ENCODE measurements at places on chromosomes 1 and 21.

GRCh38 chr21:15966231-15966630 is 236.4 kb downstream of the USP25 start:
- DNase-seq = no peak

DNA sequence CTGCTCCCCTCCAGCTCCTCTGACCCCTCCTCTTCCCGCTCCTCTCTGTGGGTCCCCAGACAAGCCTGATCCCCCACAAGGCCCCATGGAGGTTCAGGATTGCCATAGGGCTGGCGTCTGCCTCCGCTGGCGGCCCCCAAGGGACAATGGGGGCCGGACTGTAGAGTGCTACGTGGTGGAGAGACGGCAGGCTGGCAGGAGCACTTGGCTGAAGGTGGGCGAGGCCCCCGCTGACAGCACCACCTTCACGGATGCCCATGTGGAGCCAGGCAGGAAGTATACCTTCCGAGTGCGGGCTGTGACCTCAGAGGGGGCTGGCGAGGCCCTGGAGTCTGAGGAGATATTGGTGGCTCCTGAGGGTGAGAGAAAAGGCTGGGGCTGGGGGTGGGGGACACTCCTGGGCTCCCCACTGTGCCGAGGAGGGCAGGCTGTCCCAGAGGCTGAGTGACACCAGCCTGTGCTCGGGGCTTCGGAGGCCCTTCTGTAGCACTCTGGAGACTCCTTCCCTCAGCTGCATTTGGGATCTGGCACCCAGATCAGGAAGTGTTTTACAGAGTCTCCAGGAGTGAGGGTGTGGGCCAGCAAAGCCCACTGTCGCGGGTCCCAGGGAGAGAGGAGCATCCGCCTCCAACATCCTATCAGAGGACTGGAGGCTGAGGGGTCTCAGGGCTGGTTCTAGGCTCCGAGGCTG is 25.9 kb downstream of the IGFN1 start:
- DNase-seq = no peak

DNA sequence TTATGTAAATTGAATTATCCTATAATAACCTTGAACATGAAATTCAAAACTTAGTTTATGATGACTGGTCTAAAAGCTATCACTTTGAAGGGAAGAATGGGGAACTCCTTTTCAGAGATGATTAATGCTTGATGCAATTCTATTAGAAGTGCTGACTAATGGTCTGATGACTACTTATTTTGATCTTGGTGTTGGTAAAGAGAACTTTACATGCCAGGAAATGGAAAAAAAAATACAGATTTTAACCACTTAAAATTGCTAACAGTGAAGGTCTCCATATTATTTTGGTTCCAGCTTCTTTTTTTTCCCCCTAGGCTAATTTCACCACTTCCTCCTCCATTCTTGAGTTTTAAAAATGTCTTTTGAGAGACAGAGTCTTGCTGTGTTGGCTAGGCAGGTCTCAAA is 22.9 kb downstream of the S1PR1 start:
- no peak for DNase-seq

GRCh38 chr1:100036718-100037655 is 67.2 kb downstream of the SLC35A3 start:
- no peak for DNase-seq

DNA sequence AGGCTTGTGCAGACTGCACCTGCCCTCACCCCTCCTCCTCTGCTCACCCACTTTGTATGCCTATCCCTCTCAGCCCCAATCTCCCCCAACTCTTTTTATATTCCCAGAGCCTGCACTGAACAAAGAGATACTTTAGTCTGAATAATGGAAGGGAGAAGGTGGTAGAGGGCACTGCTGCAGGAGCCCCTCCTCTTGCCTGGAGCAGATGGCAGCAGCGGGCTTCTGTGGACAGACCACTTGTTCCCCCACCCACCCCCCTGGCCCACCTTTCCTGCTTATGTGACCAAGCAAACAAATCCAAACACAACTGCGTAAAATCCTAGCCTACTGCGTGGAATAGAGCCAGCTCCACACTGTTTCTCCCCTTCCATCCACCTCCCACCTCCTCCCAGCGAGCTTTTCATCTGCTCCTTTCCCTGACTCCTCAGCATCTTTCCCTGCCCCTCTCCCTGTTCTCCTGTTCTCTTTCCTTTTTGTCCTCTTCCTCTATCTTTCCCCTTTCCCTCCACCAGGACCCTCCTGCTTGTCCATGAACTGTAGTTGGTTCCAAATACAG is 27.5 kb downstream of the RGS8 start:
- no peak for DNase-seq

DNA sequence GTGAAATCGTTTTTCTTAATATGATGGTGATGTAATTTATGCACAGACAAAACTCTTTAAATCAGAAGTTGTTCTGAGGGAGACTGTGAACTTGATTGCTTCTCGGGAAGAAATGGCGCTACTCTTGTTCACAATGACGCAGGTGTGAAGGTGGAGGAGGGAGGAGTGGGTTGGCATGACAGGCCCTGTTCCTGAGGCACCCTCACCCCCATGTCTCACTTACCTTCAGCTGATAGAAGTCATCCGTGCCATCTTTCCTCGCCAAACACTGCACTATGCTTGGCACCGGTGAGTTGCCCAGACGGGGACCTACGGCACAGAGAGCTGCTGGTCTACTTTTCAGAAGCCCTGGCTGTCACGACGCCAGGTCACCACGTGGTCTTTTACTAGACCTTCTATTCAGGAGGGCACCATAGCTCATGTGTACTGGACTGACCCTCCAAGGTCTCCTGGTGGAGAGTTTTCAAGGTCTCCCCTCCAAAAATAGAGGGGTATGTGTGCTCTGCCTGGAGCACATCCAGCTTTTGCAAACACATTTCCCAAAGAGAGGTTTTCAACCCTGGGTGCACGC is 27.1 kb downstream of the STK40 start:
- no peak for DNase-seq

GRCh38 chr1:180639871-180640270 is 8.0 kb downstream of the XPR1 start:
- DNase-seq = no peak

- DNase-seq = no peak
Observed at GRCh38 chr1:18932387-18932786, 24.1 kb downstream of the IFFO2 start.

DNA sequence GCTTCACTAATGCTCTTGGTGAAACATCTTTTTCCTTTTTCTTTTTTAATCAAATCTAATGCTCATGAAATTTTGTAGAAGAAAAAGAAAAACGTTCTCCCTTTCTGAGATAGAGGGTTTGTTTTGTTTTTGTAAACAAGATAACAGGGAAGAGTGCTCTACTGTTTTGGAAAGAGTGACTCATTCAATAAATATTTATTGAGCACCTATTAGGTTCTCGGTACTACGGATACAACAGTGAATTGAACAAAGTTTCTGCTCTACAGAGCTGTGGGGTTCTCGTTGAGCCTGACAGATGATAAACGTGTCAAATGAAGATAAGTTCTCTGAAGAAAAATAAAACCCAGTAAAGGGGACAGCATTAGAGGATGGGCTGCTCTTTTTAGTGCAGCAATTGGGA is 7.0 kb downstream of the PGM1 start:
- DNase-seq = no peak

GRCh38 chr1:245863566-245864184 is 643.4 kb downstream of the SMYD3 start:
- no peak for DNase-seq

- no peak for DNase-seq
Observed at GRCh38 chr1:238370599-238370998, 479.9 kb upstream of the ZP4 start.

GRCh38 chr1:109167001-109167506 is 46.7 kb upstream of the SARS1 start:
- no peak for DNase-seq

- no peak for DNase-seq
Observed at GRCh38 chr21:44957047-44957831, 17.4 kb downstream of the SLX9 start.

- DNase-seq = no peak
Observed at GRCh38 chr1:185693654-185694053, 40.5 kb upstream of the HMCN1 start.

GRCh38 chr1:44326024-44326701 is 28.9 kb downstream of the ERI3 start:
- no peak for DNase-seq

- no peak for DNase-seq
Observed at GRCh38 chr1:164650531-164650930, 91.5 kb downstream of the PBX1 start.

DNA sequence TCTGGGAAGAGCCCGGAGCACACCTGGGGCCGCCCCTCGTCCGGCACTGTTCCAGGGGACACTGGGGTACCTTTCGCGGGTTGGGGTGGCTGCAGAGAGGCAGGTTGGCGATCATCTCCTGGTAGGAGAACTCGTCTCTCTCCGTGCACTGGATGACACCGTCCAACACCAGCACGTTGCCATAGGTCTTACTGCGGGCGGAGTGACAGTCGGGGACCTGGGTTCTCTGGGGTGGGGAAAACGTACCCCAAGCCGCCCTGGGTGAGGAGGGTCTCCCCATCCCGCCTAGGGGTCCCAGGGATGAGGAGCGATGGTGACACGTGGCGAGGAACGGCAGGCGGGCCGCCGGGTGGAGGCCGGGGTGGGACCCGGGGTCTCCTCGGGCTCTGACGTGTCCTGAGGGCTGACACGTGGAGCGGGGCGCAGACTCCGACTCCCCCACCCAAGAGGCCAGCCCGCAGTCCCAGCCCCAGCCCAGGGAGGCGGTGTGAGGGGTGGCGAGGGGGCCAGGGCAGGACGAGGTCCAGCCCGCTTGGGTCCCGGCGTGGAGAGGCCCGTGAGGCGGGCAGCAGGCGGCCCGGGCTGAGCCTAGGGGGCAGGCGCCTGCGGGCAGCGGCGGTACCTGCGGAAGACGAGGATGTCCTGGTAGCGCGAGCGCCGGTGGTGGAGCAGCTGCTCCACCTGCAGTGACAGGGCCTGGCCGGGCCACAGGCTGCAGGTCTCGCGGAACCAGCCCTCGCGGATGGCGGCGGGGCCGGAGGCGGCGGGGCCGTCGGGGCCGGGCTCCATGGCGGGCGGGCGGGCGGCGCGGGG is 457 bp downstream of the SRM start:
- DNase-seq = peak; percentile 42

DNA sequence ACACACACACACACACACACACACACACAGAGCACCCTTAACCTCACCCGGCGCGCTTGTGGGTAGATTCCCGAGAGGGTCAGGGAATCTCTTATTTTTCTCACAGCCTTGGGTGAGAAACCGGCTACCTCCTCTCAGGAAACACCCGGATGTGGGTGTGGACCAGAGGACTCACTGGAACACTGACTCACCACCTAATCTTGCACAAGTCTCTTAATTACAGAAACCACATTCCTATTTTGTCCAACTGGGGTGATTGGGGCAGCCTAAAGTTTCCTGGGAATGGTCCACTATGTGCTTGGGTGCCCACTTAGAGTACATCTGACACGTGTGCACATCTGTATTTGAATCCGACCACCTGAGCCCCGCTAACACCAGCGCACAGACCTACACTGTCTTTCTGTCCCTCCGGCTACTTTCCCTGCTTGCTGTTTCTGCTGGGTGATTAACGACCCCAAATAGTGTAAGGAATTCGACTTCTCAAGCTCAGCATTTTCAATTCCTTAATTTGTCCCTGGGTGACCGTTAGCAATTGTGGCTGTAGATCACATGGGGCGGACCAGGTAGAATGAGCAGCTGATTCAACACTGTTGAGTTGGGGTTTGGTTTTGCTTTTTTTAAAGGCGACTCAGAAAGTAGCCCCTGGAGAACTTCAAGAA is 14.0 kb upstream of the TBX15 start:
- DNase-seq = no peak

GRCh38 chr1:170533298-170533697 is 1.3 kb downstream of the GORAB start:
- no peak for DNase-seq

DNA sequence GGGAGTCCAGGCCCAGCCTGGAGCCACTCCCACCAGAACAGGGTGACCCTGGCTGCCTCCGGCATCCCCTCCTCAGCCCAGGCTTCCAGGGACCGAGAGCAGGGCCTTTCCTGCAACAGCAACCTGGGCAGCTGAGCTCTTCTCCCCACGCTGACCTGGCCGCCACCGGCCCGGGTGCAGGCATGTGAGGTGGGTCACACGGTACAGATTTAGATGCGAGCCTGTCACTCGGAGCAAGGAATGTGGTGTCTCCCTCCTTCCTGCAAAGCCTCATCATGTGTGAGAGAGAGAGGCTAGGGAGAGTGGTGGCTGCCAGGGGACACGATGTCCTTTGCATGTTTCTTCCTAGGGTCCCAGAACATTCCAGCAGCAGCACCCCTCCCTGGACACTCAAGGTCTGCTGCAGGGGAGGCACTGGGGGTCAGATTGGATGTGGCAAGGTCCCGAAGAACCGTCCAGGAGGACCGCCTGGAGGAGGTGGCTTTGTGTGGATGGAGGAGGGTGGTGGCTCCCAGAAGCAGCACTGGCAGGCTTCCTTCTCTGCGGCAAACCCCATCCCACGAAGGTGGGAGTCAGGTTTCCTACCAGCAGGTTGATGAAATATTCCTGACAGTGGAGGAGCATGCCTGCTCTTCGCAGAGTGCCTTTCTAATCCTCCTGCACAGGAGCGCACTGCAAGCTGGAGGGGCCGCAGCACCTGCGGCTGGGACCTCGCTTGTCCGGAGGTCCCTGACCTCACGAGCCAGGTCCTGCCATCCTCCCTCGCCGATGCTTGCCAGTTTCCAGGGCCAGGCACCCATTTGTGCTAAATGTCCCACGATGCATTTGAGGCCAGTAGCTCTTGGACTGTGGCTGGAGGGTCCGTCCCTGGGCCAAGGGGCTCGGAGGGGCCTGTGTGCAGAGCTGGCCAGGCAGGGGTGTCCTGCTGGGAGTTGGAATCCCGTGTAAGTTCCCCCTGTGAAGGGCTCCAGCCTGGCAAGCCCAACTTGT is 68.4 kb downstream of the PRDM16 start:
- no peak for DNase-seq

DNA sequence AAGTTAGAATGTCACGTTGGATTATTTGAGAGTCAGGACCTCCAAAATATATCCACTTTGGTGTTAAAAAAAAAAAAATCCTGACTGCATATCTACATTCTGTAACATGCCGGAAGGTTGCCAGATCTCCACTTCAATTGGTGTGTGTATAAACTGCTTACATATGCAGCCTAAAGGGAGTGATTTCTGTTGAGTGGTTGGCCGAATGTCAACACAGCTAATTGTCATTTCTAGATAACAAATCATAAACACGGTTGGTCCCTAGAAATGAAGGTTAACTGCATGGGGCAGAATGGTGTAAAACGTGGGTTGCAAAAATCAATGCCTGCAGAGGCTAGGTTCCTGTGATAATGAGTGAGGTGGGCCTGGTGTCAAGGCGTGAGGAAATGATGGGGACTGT is 15.0 kb upstream of the ROR1 start:
- DNase-seq = no peak

DNA sequence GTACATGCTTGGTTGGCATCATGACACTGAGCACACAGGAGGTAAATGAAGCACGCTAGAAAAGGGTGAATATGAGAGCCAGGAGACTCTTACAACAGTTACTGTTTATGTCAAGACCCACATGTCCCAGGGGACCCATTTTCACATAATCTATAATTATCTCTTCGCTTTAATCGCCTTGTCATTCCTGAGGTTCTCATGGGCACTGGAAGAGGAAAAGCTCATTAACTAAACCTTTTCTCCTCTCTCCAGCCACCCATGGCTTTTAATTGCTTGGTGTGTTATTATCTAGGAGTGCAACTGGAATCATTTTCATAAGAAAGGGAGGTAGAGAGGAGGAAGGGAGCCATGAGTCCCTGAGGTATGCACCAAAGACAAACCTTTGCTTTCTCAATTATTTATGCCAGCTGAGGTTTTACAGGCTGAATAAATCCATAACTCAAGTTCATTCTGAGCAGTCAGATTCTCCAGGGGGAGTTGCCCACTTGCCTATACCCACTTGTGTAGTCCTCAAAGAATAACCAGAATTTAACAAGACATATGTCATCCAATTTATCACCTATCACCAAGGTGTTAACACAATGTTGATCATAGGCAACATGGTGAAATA is 77.4 kb downstream of the ACBD6 start:
- DNase-seq = no peak
